ENCODE measurements at places on chromosomes 7 and 10.

GRCh38 chr10:5478694-5479305 lies 20.6 kb downstream of the CALML5 start:
- no peak for DNase-seq

DNA sequence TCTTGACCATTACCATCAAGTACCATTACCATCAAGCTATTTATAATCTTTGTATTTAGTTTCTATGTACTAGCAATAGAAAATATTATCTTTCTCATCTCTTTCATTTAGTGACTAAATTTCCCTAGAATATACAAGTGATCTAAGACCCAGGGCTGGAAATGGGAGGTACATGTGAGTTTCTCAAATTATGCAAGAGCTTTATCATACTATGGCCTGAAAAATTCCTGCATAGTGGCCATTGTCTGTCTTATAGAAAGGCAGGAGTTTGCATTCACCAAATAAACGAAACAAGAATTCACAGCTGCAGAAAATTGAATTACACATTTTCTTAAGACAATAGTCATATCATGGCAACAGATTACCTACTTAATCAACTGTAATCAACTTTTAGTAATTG lies 50.7 kb upstream of the HDAC9 start:
- DNase-seq = peak; percentile 63

DNA sequence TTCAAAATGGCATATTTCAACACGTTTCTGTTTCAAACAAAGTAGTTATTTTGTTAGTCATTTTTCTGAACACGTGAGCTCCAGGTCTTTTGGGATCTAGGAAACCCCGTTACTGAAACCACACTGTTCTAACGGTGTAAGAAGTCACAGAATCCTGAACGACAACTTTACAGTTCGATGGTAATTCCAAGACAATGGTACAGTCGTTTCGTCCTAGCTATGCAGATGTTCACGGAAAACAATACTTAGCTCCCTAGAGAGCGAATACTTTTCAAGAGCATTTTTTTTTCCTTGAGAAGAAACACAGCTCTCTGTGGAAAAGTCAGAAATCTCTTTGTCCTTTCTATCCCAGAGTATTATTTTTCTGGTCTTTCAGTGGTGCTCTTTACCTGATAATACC lies 254.1 kb downstream of the ADARB2 start:
- DNase-seq = no peak

- DNase-seq = no peak
These were observed 179.6 kb upstream of the LRRTM3 start for GRCh38 chr10:66746246-66746645.
